MV-4-11 (cell line): ENCODE measurements at places on chromosomes 13 and 19.

GRCh38 chr19:46015687-46016425 lies 7.0 kb downstream of the PGLYRP1 start:
- no peak for DNase-seq

- DNase-seq, result no peak
Measured at GRCh38 chr19:3149526-3150505, 14.0 kb downstream of the GNA15 start.

GRCh38 chr19:54209811-54210494 lies 9.3 kb downstream of the RPS9 start:
- DNase-seq, result peak; percentile 87

GRCh38 chr13:41311406-41312175 lies 524 bp downstream of the NAA16 start:
- DNase-seq, result no peak

- no peak for DNase-seq
Measured at GRCh38 chr19:34254698-34255432, 511 bp downstream of the GARRE1 start.

DNA sequence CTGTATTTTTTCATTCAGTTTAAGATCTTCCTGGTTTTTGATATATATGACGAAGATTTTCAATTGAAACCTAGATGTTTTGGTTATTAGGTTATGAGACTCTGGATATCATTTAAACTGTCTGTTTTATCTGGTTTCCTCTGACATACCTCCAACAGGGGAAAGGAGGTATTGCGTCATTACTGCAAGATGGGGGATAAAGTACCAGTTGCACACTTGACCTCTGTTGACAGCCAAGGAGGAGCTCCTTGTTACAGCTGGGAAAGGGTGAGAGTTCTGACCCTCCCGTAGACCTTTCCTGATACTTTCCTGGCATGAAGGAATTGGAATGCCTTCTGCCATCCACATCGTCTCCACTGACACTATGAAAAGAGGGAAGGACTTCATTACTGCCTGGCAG lies 82.0 kb upstream of the SHISA2 start:
- no peak for DNase-seq

- peak; percentile 20 for DNase-seq
Measured at GRCh38 chr13:31947105-31947504, 84.5 kb upstream of the FRY start.

DNA sequence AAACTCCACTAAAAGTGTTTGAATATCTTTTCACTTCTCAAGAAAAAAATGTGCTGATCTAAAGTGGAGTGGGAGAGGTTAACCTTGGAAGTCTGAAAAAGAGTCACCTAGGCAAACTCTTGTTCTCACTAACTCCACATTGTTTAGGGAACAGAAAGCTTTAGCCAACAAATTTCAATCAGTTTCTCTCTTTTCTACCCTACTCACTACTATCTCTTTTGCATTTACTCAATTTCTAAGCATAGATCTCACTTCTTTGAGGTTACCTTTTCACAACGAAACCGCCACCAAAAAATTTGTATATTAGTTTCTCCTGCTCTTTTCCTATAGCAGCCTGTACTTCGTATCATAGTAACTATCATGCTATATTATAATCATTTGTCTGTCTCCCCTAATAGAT lies 6.3 kb downstream of the NHLRC3 start:
- no peak for DNase-seq

DNA sequence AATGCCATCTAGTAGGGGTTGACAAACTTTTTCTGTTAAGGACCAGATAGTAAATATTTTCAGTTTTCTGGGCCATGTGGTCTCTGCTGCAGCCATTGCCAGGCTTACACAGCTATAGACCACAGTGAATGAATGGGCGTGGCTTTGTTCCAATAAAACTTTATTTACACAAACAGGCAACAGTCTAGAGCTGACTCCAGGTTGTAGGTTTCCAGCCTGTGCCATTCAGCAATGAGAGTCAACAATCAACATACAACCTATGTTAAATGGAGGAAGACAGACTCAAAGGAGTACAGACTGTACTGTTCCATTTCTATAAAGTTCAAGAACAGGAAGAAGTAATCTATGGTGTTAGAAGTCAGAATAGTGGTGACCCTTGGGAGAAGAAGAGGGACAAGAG lies 15.2 kb upstream of the IZUMO2 start:
- DNase-seq, result no peak

DNA sequence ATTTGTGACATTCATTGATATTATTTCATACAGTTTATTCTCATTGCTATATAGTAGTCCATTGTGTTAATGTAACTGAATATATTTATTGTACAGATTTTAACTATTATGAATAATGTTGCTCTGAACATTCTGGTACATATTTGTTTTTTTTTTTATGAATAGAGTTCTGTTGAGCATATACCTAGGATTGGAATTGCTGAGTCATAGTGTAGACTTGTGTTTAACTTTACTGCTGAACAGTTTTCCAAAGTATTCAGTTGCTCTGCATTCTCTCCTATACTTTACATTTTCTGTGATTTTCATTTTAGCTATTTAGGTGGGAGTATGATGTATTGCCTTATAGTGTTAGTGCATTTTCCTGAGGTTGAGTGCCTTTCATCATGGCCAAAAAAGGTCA lies 97.5 kb downstream of the MAB21L1 start:
- no peak for DNase-seq

DNA sequence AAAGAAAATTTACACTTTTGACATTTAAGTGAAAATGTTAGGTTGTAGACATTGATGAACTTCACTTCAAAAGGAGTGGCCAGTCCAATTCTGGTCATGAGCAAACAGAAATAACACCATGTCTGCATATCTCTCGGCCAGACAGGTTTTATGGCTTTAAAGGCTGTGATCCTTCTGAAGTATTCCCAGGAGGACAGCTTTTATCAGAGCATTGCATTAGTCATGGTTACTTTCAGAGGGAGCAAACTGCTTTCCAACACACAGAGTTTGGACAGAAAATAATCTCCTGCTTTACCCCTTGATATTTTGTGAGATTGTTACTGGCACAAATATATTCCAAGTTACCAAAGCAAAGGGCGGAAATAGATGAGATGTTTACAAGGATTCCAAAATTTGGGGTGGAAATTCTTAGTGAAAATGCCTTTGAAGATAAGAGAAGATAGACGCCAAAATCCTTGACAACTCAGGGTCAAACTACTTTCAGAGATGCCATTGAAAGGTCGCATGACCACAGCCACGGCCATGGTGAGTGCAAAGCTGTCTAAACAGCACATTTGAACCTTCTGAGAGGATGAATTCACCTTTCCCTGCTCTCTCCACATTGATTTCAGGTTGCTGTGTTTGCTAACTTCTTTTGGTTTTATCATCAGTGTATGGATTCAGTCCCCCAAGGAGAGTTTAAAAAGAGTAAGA lies 584.5 kb upstream of the SGCG start:
- no peak for DNase-seq

DNA sequence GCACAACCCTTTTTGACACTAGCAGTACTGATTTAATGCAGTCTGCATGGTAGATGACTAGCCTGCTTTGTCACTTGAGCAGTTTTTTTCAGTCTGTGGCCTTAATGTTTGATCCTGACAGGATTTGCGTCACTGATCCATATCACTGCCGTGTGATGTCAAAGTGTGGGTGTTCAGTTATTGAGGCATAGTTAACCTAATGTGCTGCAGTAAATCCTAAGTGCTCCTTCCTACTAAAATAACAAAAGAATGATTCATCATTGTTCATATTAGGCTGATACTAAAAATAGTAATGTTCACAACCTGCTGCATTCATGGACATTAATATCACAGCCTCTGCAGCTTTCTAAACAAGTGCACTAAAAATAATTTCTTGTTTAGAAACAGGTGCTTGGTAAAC lies 121.9 kb upstream of the MLNR start:
- DNase-seq, result no peak

GRCh38 chr19:29550896-29551295 lies 25.1 kb downstream of the VSTM2B start:
- DNase-seq, result no peak

GRCh38 chr13:43786766-43787517 lies at the start of gene ENOX1:
Gene ENOX1 (minus strand): TSS chr13:43786972.
- peak; percentile 46 for DNase-seq
